ENCODE measurements at places on chromosomes 16 and 17.

- DNase-seq: no peak
These were observed 471 bp downstream of the PARD6A start for GRCh38 chr16:67661101-67661761.

- DNase-seq: no peak
These were observed 45.9 kb downstream of the VAC14 start for GRCh38 chr16:70754851-70755600.

- DNase-seq: no peak
These were observed at the start of gene MT1H for GRCh38 chr16:56669005-56669839. MT1H (plus strand) TSS chr16:56669814; CDS start chr16:56669885, 71 bp downstream.

DNA sequence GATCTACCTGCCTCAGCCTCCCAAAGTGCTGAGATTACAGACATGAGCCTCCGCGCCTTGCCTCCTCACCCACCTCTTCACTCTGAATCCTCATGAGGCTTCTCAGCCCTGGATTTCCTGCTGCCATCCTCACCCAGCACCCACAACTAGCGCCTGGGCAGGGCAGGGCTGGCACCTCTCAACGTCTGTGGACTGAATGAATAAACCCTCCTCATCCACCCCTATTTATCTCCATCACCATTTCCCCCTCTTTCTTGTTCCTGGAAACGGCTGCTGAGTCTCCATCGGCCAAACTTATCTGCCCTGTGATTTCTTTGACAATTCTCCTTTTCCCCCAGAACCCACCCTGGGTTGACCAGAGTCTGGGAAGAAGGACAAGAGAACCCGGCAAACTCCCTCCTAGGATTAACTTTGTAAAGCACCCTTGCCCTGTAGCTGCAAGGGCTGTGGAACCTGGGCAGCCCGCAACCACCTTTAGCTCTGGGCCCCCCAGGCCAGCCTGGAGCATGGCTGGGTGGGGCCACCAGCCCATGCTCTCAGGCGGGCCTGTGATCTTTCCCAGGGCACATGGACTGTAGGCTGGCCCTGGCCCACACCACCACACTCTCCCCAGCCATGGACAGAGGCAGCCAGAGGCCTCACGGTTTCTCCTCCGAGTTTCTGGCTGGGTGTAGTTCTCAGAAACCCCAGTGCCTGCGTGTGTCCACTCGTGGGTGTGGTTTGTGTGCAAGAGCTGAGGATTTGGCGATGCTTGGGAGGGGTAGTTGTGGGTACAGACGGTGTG is 2.4 kb downstream of the SPN start:
- DNase-seq: no peak

GRCh38 chr16:69293401-69293800 is 17.7 kb upstream of the VPS4A start:
- no peak for DNase-seq

DNA sequence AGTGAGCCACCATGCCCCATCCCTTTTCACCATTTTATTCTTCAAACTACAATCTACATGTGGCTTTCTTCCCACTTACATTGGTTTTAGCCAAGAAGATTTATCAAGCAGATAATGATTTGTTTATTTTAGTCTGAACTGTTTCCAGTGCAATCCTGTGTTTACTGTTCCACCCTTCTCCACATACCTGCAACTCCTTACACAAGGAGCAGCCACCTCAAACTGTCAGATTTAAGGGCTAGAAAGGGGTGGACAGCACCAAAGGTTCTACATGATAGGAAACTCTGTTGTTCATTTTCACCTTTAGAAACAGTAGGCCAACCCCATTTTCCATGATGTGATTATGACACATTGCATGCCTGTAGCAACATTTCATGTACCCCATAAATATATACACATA is 1.9 kb downstream of the RUNDC1 start:
- DNase-seq: no peak

GRCh38 chr17:81365148-81365600 is 30.1 kb upstream of the BAHCC1 start:
- no peak for DNase-seq

DNA sequence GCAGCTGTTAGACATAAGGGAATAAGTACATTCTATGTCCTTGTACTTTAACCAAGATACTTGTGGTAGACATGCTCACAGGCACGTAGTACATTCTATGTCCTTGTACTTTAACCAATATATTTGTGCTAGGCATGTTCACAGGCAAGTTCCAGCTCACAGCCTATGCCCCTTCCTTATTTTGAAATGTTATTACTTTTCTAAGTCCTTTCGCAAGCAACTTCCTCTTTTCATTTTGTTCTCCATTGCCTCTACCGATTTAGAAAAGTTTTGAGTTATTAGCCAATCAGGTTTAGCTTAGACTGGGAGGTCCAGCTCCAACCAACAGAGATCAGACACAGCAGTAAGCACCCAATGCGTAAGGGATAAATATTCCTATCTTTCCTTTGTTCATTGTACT is 60.1 kb upstream of the NUDT7 start:
- no peak for DNase-seq

GRCh38 chr16:71626858-71627213 is 852 bp downstream of the MARVELD3 start:
- DNase-seq: no peak

Measured in NCI-H748 treated with DMSO at 0.1 percent for 48 hours (cell line).